ENCODE measurements at places on chromosomes 2 and 18. TPM values are rescaled to one million over a fixed set of nuclear protein-coding genes. Genes with fewer than 3 reads are reported as not detected.

GRCh38 chr2:127185705-127186104 is 34.4 kb downstream of the CYP27C1 start:
- no peak for DNase-seq

GRCh38 chr18:41444943-41445342 is 510.1 kb upstream of the PIK3C3 start:
- no peak for DNase-seq

DNA sequence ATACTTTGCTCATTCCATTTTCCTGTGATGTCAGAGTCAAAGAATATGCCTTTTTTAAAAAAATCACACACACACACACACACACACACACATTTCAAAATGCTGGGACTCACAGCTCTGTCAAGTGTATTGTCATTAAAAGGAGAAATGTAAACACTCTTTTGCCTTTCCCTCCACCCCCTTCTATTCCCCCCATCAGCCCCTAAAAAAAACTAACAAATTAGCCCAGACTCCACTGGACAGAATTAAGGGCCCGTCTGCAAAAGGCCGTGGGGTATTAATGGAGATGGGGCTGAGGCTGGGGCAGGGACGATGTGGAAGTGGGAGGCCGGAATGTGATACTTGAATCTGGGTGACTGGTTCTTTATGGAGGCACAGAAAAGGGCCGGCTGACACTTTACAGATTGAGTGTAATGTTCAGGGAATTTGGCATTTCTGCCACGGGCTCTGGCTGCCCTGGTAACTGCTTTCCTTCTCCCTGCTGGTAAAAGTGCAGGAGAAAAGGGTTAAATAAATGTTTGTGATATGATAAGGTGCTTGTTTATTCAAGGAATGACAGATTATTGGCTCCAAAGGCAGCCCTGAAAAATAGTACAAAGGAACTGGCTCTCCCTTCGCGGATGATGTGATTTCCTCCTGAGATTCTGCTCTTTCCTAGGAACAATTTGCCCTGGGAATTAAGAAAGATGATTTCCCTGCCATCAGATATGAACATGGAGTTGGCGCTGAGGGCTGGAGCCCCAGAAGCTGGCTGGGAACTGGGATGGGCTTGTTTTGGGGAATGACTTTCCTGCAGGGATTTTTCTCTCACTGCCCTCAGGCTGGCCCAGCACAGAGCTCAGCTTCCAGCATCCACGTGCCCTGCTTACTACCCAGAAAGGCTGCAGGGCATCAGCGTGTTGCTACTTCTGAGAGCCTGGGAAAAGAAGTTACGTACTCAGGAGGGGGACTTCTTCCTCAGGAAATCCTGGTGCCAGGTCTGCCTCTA is 52.8 kb upstream of the CTAGE1 start:
- DNase-seq: no peak

GRCh38 chr2:27830656-27831055 is 59.1 kb downstream of the MRPL33 start:
- DNase-seq: no peak

GRCh38 chr2:224984637-224985036 is 57.6 kb downstream of the DOCK10 start:
- no peak for DNase-seq

GRCh38 chr2:6968319-6969100 is 51.3 kb downstream of the RNF144A start:
- DNase-seq: no peak

GRCh38 chr2:242058116-242058680 is 188.7 kb downstream of the RTP5 start:
- no peak for DNase-seq

- DNase-seq: peak; percentile 24
Measured at GRCh38 chr2:4964001-4964540, 728.1 kb upstream of the SOX11 start.

DNA sequence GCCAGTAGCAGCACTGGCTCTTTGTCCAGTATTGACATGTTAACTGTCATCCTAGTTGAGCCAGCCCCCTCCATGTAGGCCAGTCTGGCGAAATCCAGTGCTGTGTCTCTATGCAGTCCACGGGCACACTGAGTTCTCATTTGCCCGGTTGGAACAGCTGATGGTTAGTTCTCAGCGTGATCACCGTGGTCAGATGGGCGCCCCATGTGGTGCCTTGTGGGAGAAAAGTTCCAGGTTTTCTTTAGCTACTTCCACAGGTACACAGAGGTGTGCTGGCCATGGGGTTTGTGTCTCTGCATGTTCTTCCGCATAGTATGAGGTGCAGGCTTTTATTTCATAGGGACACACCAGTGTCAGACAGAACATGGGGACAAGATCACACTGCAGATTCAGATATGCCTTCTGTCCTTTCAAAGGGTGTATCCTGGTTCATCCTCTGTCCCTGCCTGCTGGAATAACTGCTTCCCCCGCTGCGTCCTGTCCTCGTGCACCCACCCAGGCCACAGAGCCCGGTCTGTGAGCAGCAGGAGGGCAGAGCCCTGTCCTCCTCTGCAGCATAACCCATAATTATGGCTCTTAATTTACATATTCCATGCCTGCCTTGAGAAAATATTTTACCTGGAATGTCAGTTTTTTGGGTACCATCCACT is 334.1 kb downstream of the GBX2 start:
- DNase-seq: no peak

DNA sequence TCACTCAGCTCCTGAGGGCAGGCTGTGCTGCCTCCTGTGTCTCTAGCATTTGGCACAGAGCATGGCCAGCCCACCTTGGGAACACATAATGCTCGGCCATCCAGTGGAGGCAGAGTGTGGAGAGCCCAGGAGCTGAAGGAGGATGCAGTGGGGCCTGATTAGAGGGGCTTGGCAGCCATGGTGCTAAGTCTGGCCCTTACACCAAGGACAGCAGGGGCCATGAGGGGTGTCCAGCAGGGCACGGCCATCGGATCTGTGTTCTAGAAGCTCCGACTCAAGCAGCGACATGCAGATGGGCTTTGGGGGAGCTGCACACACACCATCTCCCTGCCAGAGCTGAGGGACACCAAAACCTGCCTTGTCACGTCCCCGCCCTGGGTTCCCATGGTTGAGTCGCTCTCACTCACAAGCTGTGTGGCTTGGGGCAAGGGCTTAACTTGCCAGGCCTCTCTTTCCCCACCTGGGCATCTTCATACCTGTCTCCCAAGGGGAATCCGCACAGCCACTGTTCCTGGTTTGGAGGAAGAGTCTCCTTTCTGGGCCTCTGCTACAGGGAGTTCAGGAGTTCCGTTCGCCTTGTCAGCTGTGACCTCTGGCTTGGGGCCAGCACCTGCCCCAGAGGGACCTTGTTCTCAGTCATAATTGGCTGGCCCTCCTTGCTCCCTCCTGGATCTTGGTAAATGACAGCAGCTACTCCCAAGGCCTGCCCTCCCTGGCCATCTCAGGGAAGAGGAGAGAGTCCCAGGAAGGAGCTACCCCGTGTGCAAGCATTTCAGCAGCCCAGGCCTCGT is 1.3 kb upstream of the TOGARAM2 start:
- DNase-seq: no peak

- peak; percentile 58 for DNase-seq
Measured at GRCh38 chr2:181573140-181573736, 83.7 kb downstream of the CERKL start.

DNA sequence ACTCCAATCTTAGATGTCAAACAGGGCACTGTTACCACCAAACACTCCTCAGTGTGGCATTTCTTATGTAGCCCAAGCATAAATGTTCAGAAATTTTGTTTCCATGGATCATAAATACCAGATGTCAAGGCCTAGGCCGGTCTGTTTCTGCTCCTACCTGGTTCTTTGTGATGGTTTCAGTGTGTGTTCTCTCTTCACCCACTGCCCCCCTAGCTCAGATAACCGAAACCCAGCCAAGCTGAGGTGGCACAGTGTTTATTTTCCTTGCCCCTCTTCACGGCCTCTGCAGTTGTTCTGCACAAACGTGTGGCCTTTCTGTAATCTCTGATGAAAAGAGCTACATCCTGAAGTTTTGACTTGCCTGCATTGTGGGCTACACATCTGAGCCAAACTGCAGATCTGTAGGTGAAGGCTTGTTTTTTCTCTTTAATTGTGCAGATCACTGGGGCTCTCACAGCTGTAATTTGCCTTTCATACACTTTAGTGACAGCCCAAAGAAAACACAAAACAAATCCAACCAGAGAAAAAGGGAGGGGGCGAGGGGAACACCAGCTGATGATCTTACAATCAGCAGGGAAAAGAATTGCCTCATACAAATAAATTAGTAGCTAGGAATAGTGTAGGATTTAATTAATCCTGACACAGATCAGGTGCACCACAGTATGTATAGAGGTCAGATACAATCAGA is 99.1 kb downstream of the NRP2 start:
- no peak for DNase-seq

GRCh38 chr2:29207352-29208148 is 92.3 kb downstream of the CLIP4 start:
- DNase-seq: no peak

- DNase-seq: no peak
Measured at GRCh38 chr2:65292106-65292400, 64.4 kb downstream of the ACTR2 start.

DNA sequence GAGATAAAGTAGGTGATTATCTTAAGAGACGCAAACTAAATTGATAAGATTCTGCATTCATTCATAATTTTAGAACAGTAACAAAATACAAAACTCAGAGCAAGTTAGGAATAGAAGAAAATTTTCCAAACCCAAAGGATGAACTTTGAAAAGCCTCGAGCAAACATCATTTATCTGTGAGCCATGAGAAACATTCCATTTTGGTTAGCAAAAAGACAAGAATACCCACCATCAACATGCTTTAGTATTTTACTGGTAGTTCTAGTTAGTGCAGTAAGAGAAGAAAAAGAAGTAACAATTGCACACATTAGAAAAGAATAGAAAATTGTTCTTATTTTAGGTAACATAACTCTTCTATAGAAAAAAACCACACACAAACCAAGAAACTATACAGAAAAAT is 291.3 kb upstream of the TCF4 start:
- DNase-seq: no peak

DNA sequence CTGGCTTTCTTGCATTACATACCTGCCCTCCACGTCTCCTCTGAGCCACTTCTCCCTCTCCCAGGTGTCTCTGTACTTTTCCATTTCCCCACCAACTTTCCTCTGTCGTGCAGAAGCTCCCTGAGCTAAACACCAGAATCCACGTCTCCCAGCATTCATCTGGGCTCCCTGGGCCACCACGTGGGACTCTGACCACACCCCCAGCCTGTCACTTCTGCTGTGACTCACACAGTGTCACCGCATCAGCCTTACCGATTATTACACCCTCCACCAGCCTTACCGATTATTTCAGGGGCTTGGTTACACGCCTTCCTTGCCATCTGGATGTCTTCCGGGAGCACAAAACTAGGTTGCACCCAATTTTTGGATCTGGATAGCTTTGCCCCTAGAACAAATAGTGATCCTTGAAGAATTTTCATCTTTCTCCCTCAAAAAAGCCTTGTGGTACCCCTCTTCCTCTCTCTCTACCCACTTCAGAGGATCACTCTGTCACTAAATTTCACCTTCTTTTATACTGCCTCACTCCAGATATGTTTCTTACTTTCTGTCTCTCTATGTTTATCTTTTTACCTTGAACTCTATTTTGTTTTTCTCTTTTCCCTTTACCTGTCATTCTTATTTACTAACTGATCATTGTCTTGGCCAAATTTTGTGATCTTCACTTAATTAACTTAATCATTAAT is 136.9 kb upstream of the CAB39 start:
- DNase-seq: no peak

DNA sequence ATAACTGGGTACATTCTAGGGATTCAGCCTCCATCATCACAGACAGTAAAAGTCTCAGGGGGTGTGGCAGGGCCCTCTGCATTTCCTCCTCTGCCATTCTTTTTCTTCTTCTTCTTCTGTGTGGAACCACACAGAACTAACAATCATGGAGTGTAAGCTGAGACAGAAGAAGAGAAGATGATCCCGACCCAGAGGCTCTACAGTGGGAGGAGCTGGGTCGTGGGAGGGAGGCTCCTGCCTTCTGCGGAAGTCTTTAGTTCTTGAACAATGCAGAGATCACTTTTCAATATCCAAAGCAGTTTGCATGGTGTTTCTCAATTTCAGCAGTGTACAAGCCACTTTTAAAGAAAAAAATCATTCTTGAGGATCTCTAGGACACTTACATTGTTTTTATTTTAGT is 80.9 kb downstream of the KCNS3 start:
- peak; percentile 19 for DNase-seq

- no peak for DNase-seq
Measured at GRCh38 chr2:63743170-63743981, 98.3 kb upstream of the UGP2 start.

DNA sequence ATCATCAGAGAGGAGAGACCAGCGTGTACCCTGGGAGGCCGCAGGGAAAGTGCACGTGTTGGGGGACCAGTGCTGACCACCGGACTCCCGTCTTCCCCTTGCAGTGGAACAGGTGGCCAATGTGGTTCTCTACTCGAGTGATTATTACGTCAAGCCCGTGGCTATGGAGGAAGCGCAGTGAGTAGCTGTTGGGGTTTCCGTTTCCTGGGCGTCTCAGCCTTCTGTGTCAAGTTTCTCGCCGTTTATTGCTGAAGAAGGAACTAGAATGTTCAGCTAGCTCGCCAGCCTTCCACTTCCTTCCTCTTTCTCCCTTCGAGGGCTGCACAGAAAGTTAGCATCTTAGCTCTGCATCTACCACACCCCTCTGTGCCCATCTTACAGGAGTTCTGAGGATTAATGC is 22.8 kb upstream of the DGKD start:
- DNase-seq: peak; percentile 42

- DNase-seq: no peak
Measured at GRCh38 chr2:219323434-219323833, 9.1 kb downstream of the RESP18 start.

DNA sequence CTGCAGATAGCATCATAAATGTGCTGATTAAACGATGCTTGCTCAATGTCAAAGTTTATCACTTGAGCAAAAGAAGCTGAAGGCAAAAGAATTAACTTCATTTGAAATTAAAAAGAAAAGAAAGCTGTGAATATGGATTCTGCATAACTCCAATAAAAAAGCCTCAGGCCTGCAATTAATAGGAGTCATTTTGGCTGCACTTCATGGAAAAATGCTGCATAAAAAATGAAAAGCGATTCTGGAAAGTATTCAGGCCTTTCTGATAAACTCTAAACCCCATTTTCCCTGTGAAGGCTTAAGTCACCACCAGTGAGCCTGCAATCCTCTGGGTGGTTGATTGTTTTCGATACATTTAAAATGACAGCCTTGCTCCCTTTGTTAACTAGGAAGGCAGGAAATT is 1793.4 kb downstream of the SUCLG1 start:
- DNase-seq: no peak

DNA sequence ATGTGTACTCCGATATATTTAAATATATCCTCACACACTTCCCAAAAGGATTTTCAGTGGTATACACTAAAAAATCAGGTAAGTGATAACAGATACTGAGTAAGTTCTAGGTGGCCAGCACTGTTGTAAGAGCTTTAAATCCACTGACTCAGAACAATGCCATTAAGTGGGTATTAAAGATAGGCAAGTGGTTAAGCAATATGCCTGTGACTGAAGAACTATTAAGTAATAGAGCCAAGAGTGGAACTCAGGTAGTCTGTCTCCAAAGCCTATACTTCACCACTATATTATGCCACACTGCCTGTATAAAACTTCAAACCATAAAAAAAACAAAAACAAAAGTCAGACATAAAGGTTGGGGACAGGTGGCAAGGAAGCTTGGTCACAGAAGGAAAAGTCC is 37.2 kb downstream of the THUMPD2 start:
- no peak for DNase-seq

- no peak for DNase-seq
Measured at GRCh38 chr18:22650247-22650646, 232.5 kb upstream of the CTAGE1 start.

The C1QL2 gene
- total RNA-seq: not detected

The APLF gene
- total RNA-seq: 5.9 TPM

The SULT1C4 gene
- total RNA-seq: 24.7 TPM

The SEPTIN10 gene
- total RNA-seq: 80.7 TPM

The RASGRP3 gene
- total RNA-seq: 22.6 TPM

The ERICH2 gene
- total RNA-seq: 0.91 TPM

The AGXT gene
- total RNA-seq: 0.09 TPM
